ENCODE measurements at places on chromosomes 2 and 18.

- no peak for DNase-seq
Observed at GRCh38 chr18:48893061-48893607, 57.6 kb downstream of the SMAD7 start.

DNA sequence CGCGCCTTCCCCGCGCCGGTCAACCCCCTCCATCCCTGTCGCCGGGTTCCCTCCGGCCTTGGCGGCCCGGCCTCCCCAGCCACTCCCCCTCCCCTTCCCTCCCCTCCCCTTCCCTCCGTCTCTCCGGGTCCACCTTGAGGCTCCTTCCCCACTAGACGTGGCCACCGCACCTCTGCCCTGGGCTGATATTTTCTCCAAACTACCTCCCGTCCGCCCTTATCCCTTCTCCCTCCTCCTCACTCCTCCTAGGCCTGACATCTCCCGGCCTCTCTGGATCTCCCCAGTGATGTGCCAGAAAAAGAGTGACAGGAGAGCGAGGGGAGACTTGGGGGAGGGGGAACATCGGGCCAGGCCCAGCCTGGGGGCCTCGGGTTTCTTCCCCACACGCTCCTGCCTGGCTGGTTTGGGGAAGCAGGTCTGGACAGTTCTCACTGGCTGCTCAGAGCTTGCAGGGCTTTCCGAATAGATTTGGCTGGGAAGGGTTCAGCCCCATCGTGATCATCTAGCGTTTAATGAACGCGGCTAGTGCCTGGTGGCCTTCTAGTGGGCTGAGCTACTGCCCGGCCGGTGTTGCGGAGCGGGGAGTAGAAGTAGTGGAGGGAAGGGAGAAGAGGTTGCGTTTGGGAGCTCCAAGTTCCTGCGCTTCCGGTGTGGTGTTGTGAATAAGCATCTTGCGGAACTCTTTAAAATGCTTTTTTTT lies 641 bp downstream of the MAPRE3 start:
- DNase-seq, result no peak

GRCh38 chr2:40120957-40121356 lies 330.9 kb downstream of the SLC8A1 start:
- no peak for DNase-seq

- no peak for DNase-seq
Observed at GRCh38 chr2:22086726-22087125, 963.0 kb downstream of the TDRD15 start.
